CD8-positive, alpha-beta memory T cell (primary cell): ENCODE measurements at places on chromosomes 13 and 19.

DNA sequence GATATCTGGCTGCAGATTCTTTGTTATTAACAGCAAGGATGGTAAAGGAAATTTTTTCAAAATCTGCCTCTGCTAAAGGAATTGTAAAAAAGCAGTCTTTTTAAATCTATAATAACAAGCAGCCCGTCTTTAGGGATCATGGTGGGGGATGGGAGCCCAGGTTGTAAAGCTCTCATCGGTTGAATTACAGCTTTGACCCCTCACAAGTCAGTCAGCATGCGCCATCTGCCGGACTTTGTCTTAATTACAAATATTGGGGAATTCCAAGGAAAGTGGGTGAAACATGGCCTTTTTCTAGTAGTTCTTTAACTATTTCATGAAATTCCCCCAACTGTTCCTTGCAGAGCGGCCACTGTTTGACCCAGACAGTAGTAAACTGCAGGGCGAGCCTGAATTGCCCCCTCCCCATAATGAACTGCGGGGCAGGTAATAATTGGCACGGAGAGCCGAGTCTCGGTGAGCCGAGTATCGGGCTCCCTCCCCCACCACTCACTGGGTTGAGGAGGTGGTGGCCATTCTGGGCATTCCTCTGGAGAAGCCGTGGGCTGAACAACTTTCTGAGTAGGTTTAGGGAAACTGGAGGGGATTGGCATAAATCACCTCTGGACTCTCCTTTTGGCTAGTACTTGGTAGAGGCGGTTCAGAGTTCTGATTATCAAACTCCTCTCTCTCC lies 11.6 kb downstream of the ZNF578 start:
- no peaks in the 10 kb centered on the region for H3K36me3 ChIP-seq
- no peaks in the 10 kb centered on the region for H3K27me3 ChIP-seq
- no peaks in the 10 kb centered on the region for H3K4me1 ChIP-seq
- no peak overlapping the region for H3K27ac ChIP-seq
- H3K4me3 ChIP-seq = no peak overlapping the region

DNA sequence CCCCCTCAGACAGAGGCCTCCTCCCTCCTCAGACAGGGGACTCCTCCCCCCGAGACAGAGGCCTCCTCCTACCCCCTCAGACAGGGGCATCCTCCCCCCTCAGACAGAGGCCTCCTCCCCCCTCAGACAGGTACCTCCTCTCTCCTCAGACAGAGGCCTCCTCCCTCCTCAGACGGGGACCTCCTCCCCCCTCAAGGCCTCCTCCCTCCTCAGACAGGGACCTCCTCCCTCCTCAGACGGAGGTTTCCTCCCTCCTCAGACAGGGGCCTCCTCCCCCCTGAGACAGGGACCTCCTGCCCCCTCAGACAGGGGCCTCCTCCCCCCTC lies 13.9 kb downstream of the C3 start:
- no peaks in the 10 kb centered on the region for H3K36me3 ChIP-seq
- no peak overlapping the region for H3K4me3 ChIP-seq
- H3K27me3 ChIP-seq = peaks cover 10% of the 10 kb centered on the region
- H3K27ac ChIP-seq = no peak overlapping the region
- no peaks in the 10 kb centered on the region for H3K4me1 ChIP-seq

DNA sequence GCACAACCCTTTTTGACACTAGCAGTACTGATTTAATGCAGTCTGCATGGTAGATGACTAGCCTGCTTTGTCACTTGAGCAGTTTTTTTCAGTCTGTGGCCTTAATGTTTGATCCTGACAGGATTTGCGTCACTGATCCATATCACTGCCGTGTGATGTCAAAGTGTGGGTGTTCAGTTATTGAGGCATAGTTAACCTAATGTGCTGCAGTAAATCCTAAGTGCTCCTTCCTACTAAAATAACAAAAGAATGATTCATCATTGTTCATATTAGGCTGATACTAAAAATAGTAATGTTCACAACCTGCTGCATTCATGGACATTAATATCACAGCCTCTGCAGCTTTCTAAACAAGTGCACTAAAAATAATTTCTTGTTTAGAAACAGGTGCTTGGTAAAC lies 121.9 kb upstream of the MLNR start:
- no peak overlapping the region for H3K27ac ChIP-seq
- H3K27me3 ChIP-seq = no peaks in the 10 kb centered on the region
- no peak overlapping the region for H3K4me3 ChIP-seq
- no peak for DNase-seq
- H3K4me1 ChIP-seq = no peaks in the 10 kb centered on the region

DNA sequence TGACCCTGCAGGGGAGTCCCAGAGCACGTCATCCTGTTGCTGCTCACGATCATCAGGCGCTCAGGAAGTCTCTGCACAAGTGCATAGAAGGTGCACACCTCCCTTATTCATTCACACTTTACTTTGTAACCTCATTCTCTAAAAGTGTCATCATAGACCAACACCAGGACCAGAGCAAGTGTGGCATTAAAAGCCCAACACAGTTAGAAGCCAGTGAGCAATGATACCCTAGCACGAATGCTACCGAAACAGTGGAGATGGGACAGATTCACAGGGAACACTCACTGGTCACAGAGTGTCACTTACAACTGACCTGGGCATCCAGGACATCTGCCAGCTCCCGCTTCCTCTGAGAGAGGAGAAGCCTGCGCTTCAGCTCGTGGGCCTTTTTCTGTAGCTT lies 17.0 kb downstream of the HAUS8 start:
- H3K4me1 ChIP-seq = no peaks in the 10 kb centered on the region
- no peak for DNase-seq
- peaks cover 26% of the 10 kb centered on the region for H3K36me3 ChIP-seq
- no peak overlapping the region for H3K27ac ChIP-seq
- no peak overlapping the region for H3K4me3 ChIP-seq

DNA sequence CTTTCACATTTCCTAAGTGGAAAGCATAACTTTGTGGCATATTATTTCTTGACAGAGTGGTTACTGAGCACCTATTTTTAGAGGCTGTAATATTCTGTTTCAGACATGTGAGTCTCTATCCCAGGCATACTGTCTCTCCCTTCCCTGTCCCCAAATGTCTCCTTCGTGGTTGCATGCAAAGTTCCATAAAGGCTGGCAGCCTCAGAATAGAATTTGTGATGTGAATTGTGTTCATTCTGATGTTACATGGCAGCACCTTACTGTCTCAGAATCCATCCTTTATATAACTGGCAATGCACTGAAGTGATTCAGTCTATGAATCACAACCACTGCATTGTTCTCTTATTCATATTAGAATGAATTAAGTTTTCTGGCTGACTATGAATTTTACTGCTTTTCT lies 89.0 kb upstream of the SLC7A1 start:
- no peak for DNase-seq
- no peaks in the 10 kb centered on the region for H3K4me1 ChIP-seq
- no peaks in the 10 kb centered on the region for H3K27me3 ChIP-seq
- no peak overlapping the region for H3K27ac ChIP-seq

- no peaks in the 10 kb centered on the region for H3K27me3 ChIP-seq
- no peak overlapping the region for H3K4me3 ChIP-seq
- no peaks in the 10 kb centered on the region for H3K4me1 ChIP-seq
- H3K27ac ChIP-seq = no peak overlapping the region
- no peaks in the 10 kb centered on the region for H3K36me3 ChIP-seq
These were observed 13.1 kb upstream of the LPAR6 start for GRCh38 chr13:48426052-48426451.

GRCh38 chr13:113623491-113624234 lies 34.3 kb downstream of the ATP4B start:
- H3K27ac ChIP-seq = no peak overlapping the region
- no peaks in the 10 kb centered on the region for H3K4me1 ChIP-seq
- no peak overlapping the region for H3K4me3 ChIP-seq
- H3K36me3 ChIP-seq = no peaks in the 10 kb centered on the region
- DNase-seq = no peak

DNA sequence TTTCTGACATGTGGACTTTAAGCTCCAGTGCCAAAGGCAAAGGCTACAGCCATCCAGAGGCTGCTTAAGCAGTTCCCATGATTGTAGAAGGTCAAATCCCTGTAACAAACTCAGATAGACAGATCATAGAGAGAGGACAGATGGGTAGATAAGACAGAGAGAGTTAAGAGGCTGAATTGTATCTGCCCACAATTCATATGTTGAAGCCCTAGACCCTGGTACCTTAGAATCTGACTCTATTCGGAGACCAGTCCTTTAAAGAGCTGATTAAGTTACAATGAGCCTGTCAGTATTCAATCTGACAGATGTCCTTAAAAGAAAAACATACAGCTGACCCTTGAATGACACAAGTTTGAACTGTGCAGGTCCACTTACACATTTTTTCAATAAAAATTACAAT lies 115.2 kb downstream of the RAP2A start:
- H3K36me3 ChIP-seq = no peaks in the 10 kb centered on the region
- no peak overlapping the region for H3K4me3 ChIP-seq
- H3K4me1 ChIP-seq = no peaks in the 10 kb centered on the region
- no peak overlapping the region for H3K27ac ChIP-seq
- H3K27me3 ChIP-seq = no peaks in the 10 kb centered on the region

DNA sequence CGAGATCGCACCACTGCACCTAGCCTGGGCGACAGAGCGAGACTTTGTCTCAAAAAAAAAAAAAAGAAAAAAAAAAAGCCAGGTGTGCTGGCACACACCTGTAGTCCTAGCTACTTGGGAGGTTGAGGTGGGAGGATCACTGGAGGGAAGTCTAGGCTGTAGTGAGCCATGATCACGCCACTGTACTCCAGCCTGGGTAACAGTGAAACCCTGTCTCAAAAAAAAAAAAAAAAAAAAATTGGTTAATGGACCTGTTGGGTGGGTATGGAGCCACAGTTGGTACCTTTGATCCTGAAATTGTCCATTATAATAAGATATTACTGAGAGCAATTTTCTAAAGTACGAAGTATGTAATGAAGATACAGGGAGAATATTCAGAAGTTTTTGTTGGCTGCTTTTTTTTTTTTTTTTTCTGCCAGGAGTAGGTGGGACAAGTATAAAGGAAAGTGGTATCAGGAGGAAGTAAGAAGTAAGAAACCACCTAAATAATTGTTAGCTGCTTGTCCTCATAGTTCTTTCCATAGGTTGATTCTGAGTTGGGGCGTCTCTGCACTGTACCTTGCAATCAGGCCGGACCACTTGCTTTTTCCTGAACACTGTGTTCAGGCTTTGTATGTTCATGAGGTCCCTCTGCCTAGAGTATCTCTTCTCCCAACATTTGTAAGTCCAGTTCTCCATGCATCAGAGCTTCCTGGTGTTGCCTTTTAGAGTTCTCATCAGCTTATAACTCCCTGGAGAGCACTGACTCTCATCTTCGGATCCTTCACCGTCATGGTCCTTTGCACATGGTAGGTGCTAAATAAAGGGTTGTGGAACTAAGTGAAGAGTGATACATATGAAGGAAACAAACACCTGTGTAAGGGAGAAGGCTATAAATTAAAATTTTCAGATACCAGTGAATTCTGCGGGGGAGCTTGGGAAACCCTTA lies 31.7 kb downstream of the ARHGAP35 start:
- H3K36me3 ChIP-seq = no peaks in the 10 kb centered on the region
- no peaks in the 10 kb centered on the region for H3K27me3 ChIP-seq
- no peak overlapping the region for H3K4me3 ChIP-seq

DNA sequence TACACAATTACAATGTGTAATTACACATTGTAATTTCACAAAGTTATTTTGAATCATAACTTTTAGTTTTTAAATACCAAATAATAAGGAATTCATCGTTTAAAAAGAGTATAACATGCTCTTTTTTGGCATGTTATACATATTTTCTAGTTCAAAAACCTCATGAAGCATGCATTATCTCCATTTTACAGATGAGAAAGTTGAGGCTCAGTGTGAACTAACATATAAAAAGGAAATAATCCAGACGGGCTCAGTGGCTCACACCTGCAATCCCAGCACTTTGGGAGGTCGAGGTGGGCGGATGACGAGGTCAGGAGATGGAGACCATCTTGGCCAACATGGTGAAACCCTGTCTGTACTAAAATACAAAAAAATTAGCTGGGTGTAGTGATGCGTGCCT lies 107.9 kb downstream of the PCDH9 start:
- DNase-seq = no peak
- H3K27ac ChIP-seq = no peak overlapping the region
- no peaks in the 10 kb centered on the region for H3K4me1 ChIP-seq

DNA sequence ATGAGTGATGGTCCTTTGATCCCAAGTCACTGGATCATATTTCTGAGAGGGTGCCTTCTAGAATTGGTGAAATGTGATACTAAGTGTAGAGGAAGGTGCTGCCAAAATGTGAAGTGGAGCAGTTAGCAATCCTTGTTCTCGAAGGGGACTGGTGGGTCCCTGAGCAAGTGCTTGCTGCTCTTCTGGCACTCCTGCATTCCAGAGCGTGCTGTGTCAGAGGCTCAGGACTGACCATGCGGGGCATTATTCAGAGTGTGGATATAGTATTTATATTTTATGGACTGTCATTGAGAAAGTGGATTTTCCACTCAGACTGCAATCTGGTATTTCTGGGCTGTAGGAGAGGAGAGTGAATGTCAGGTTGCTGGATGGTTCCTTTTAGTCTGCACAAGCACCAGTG lies 152.6 kb upstream of the KL start:
- no peak overlapping the region for H3K27ac ChIP-seq
- no peak overlapping the region for H3K4me3 ChIP-seq
- no peak for DNase-seq
- H3K27me3 ChIP-seq = no peaks in the 10 kb centered on the region
- no peaks in the 10 kb centered on the region for H3K36me3 ChIP-seq
- H3K4me1 ChIP-seq = no peaks in the 10 kb centered on the region
